DMS53 (cell line): ENCODE measurements at places on chromosomes 6 and 20.

- DNase-seq, result peak; percentile 91
Observed at GRCh38 chr6:144335914-144336313, 50.8 kb downstream of the UTRN start.

DNA sequence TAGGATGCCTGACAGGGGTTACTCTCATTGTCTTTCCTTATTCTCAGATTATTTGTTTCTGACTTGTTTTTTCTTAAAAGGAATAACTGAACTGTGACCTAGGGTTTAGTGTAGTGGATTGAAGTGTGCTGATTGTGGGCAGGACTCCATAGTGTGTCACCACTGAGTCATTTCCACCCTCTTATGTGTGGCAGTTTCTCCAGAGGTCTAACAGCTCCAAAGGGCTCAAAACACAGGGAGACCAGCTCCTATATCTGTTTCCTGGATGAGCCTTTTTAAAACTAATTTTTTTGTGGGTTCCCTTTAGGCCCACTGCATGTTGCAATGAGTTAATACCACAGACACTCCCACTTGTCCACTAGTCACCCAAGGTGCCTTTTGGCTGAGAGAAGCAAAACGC is 951.1 kb upstream of the ADGRB3 start:
- peak; percentile 90 for DNase-seq

- peak; percentile 30 for DNase-seq
Observed at GRCh38 chr6:22598339-22598738, 29.0 kb downstream of the HDGFL1 start.

- DNase-seq, result no peak
Observed at GRCh38 chr20:61937146-61937962, 128.3 kb downstream of the TAF4 start.

- peak; percentile 86 for DNase-seq
Observed at GRCh38 chr6:35402136-35402855, 49.8 kb upstream of the FANCE start.

DNA sequence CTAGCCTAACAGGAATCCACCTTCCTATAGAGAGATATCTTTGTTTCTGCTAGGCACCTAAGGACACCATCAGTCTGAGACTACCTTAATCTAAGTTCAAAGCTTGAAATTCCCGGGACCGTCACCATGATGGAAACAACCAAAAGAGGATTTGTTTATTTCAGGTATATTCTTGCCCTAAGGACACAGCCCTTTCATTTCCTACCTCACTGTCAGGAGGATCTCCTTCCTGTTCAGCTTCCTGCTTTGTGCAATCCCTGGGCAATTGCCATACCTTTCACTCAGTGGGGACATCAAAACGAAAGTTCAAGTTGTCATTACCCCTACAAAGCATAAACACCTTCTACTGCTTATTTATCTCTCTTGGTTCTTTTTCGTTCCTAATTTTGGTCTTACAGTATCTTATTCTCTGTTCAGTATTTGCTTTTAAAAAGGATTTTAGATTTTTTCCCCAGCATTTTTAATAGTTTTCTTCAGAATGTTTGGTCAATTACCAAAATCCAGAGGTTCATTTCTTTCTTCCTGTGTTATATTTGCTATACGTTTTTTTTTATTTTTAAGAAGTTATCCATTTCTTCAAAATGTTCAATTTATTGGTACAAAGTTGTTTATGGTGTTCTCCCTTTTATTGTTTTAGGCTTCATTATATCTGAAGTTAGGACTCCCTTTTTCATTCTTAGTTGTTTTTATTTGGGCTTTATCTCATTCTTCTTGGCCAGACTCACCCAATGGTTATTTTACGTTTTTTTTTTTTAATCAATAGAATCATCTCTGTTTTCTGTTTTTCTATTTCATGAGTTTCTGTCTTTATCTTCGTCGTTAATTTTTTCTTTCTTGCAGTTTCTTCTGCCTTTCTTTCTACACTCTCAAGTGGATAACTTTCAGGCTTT is 13.0 kb upstream of the TBPL1 start:
- peak; percentile 8 for DNase-seq

- no peak for DNase-seq
Observed at GRCh38 chr6:109238396-109238795, 143.1 kb downstream of the CEP57L1 start.

DNA sequence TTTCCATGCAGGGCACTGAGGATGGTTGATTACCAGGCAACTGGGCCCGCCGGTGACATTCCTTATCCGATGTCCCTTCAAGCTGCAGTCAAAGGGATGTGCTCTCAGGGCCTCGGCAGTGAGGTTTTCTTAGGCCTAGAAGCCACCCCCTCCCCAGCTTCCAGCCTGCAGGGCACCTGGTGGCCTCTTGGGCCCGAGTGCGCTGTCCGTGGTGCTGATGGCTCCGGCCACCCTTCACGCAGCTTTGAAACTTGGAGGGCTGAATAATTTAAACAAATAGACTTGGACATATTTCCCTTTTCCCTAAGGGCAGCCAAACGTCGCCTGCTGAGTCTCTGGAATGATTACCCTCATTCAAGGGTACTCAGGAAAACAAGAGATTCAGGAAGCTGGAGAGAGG is 8.9 kb upstream of the MLN start:
- DNase-seq, result peak; percentile 53

- no peak for DNase-seq
Observed at GRCh38 chr6:43290905-43291355, 7.1 kb upstream of the SLC22A7 start.

- no peak for DNase-seq
Observed at GRCh38 chr20:36279362-36279761, 26.8 kb upstream of the DLGAP4 start.

DNA sequence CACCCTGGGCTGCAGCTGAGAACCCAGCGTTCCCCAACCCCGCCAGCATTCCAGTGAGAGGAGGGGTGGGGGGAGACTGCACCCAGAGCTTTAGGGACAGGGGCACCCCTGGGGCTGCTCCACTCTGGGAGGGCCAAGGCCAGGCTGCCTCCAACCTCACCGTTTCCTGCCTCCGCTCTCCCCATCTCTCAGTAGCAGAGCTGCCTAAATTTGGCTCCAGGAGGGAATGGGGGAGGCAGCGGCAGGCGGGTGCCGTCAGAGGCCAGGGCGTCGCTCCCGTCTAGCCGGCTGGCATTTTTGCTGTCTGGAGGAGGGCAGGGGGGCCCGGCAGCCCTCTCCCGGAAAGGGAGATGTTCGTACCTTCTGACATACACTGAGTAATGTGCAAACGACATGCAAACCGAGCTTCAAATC is 46.6 kb downstream of the NOL4L start:
- DNase-seq, result no peak

DNA sequence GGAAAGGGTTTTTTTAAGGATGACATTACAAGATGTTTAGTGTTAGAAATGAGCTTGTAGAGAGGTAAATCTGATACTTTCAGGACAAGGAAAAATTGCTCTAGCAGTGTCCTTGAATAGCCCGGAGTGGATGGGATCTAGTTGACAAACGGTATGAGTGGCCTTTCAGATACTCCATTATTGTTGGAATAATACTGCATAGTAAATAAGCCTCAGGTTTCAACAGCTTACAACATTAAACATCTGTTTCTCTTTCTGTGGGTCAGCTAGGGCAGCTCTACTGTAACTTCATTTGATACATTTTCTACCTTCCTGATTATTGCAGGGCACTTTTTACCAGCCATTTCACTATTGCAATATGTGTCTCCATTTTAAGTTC is 118.0 kb downstream of the B3GAT2 start:
- peak; percentile 53 for DNase-seq

GRCh38 chr6:108365478-108365877 is 70.6 kb downstream of the AFG1L start:
- no peak for DNase-seq

- DNase-seq, result no peak
Observed at GRCh38 chr6:168874637-168875036, 379.0 kb downstream of the THBS2 start.

DNA sequence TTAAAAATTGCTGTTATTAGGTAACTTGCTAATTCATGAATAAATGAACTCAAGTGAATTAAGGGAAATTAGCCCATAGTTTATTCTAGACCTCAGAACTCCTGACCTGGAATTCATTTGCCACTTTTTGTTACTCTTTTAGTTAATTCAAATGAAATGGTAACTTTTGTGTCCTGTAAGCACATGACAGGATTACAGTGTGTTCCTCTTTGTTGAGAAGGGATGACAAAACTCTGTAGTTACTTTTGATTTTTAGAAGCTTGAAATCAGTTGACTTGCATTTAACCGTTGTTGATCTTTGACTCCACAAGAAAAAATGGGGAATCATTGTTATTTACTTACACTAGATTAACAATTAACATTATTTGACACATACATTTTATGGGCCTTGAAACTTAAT is 6.2 kb downstream of the SLC9A8 start:
- DNase-seq, result no peak

GRCh38 chr20:63553933-63554290 is at the start of gene FNDC11:
Gene FNDC11 (plus strand): TSS chr20:63554159. CDS start chr20:63555664, 1,505 bp downstream.
- DNase-seq, result no peak

- no peak for DNase-seq
Observed at GRCh38 chr6:12548526-12548925, 168.0 kb upstream of the PHACTR1 start.

DNA sequence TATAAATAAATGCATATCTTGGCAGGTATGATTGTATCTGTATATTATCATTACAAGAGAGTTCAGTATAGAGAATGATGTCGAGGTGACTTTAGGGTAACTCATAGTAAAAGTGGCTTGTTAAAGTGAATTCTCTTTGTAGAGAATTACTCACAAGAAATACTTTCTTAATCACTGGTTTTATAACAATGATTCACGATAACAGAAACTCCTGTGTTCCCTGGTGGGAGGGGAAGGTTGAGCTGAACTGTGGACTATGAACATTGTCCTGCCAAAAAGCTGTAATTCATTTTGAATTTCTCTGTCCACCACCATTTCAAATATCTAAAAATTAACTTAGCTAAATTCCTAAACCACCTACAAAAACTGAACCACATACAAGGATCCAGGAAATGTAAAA is 7.7 kb downstream of the TPMT start:
- no peak for DNase-seq

- no peak for DNase-seq
Observed at GRCh38 chr20:64205611-64206026, 41.4 kb downstream of the MYT1 start.

DNA sequence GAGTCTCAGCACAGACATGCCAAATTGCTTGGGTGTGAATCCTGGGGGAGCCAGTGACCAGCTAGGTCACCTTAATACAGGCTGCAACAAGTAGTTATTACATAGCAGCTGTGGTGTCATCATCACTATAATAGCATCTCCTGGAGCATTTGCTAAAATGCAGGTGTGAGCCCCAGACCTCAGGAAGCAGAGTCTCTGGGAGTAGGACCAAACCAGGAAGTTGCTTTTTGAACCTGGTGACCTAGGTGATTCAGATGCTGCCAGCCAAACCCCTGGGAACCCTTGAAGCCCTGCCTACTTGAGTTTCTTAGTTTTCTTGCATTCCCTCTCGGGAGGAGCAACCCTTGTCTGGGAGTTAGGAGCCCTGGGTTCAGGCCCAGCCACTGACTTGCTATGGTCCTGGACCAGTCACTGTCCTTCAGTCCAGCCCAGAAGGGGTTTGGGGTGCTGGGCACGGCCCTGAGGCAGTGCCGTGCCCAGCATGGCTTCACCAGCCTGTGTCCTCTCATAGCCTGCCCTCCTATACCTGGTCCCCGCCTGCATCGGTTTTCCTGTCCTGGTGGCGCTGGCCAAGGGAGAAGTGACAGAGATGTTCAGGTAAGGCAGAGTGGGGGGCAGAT is 39.3 kb upstream of the ID1 start:
- DNase-seq, result peak; percentile 90

GRCh38 chr6:138521790-138522189 is 22.5 kb upstream of the NHSL1 start:
- DNase-seq, result no peak

GRCh38 chr6:15305496-15305895 is 59.6 kb downstream of the JARID2 start:
- no peak for DNase-seq

DNA sequence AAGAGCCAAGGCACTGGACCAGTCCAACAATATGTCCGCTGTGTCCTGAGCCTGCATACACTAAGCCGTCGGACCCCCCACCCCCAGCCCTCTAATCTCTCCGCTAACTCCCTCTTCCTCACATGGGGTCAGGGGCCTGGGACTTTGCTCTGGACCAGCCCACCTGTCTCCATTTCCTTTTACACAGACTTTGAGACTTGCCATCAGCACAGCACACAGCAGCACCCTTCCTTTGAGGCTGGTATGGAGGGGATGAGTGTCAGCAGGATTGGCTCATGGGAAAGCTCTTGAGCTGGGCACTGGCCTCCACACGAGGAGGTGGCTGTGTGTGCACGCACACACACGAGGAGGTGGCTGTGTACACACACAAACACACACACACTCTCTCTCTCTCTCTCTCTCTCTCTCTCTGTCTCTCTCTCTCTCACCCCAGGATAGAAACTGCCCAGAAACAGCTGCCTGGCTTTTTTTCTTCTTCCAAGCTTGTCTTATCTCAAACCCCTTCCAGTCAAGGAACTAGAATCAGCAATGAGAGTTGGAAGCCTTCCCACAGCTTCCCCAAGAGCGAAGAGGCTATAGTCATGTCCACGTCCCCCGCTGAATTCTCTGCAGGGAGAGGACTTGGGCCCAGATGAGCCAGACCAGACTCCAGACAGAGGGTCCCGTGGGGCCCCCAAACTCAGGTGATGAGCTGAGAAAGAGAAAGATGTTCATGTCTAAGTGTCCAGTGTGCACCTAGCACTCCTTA is 18.6 kb downstream of the SLC9A8 start:
- peak; percentile 64 for DNase-seq

DNA sequence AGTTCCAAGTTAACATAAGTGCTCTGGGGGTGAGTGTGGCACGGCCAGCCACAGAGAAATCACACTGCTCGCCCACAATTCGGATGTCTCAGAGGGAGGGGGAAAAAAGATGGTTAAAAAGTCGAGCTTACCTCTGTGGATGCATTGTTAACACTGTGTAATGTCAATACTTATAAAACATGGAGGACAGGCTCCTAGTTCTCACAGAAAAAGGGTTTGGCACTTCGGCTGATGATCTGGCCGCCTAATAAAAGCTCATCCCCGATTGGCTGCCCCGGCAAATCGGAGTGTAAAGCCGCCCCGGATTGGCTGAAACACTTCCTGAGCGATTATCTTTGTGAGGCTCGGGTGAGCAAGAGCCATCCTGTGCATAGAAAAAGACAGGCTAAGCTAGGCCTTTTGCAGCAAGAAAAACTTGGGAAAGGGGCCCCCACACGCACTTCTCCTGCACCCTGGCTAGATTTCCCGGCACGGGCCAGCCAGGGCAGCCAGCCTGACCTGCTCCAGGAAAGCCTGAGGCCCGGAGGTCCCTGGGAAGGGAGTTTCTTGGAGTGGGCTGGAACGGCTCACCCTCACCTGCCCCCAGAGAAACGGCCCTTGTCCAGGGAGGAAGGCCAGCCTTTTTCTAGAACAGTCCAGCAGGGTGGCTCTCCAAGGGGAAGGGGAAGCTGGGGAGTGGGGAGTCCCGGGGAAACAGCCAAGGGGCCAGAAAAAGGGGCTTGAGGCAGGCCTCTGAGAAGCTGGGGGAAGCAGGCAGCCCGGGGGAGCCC is at the start of gene ZMYND8:
Gene ZMYND8 (minus strand): TSS at position 174 of the 770 bp plus-strand sequence. CDS start 29 bp downstream, at position 145.
- peak; percentile 94 for DNase-seq

DNA sequence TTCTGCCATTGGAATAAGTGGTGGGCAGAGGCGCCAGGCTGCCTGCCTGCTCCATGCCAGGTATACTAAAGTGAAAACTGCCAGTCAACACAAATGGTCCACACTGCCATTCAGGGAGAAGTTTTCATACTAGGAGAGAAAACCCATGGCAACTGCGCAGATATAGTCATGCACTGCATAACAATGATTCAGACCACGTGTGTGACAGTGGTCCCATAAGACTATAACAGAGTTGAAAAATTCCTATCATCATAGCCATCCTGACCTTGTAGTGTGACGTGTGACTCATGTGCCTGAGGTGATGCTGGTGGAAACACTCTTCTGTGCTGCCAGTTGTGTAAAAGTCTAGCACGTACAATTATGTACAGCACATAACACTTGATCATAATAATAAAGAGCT is 25.1 kb downstream of the ZC3H12D start:
- no peak for DNase-seq
